Activated gamma-delta T cell treated with Interleukin-2 at 50 U/mL for 16 hours (primary cell): ENCODE measurements at places on chromosomes 3 and 15.

- no peak for DNase-seq
Observed at GRCh38 chr3:193124861-193125260, 116.2 kb upstream of the PLAAT1 start.

DNA sequence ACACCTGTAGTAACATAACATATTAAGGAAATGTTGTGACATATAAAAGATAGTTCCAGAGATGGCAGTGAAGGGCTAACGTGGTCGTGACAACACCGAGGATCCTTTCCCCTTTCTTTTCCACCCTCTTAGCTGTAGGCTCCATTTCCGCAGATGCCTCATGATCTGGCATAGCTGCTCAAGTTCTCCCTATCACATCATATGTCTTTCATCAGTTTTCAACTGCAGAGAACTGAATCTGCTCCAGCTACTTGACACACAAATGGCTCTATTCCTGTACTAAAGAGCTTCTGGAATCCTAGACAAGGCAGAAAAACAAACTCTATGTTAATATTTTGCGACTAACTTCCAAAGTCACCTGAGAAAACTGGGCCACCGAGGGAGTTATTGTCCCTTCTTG is 275.0 kb upstream of the SLCO3A1 start:
- DNase-seq: no peak

DNA sequence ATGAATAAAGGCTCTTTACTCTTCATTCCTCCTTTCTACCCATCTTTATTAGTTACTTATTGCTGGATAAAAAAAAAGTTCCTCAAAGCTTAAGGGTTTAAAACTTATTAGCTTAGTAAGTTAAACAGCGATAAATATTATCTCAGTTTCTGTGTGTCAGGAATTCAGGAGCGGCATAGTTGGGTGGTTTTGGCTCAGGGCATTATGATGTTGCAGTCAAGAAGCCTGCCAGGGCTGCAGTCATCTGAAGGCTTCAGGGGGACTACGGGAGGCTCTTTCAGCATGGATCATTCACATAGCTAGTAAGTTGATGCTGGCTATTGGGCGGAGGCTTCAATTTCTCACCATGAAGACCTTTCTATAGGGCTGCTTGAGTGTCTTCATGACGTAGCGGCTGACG is 1.9 kb upstream of the DLG1 start:
- DNase-seq: no peak

DNA sequence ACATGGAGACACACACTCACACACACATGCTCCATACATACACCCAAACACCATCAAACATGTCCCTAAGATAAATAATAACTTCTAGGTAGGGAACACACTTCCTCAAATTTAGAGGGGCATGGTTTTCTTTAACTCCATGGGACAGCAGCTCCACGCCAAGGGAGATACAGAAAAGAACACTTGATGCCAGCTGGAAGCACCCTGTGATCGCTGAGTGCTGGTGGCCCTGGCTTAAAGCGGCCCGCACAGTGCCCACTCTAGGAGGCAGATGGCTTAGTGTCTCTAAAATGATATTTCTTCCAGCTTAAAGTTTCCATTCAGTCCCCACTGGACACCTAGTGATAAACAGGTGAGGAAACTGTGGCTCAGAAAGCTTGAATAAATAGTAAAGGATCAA is 232.9 kb downstream of the UACA start:
- no peak for DNase-seq

GRCh38 chr15:70783041-70783440 is 19.7 kb upstream of the UACA start:
- no peak for DNase-seq

- DNase-seq: no peak
Observed at GRCh38 chr15:86647810-86648440, 568.3 kb downstream of the AGBL1 start.

DNA sequence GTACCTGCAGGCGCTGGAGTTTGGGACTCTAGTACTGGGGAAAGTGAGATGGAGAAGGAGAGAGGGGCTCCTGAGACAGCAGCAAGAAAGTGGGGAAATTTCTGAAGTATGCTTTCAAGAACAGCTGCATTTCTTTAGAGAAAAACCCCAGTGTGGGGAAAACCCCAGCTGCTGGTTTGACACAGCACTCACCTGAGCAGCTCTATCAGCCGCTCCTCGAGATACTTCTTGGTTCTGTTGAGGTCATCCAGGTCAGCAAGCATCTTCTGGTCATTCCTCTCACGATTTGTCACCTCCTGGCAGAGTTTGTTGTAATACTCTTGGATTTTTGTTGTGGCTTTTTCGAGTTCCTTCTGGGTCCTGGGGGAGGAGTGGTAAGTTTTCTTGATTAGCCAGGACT is 18.8 kb downstream of the CXCR6 start:
- DNase-seq: no peak

GRCh38 chr3:129616713-129617112 is 10.2 kb upstream of the PLXND1 start:
- DNase-seq: no peak

- no peak for DNase-seq
Observed at GRCh38 chr3:12871404-12871983, 30.1 kb upstream of the RPL32 start.

- DNase-seq: no peak
Observed at GRCh38 chr3:142152384-142152783, 3.0 kb upstream of the TFDP2 start.

- DNase-seq: no peak
Observed at GRCh38 chr3:154013736-154014135, 107.5 kb upstream of the ARHGEF26 start.

- no peak for DNase-seq
Observed at GRCh38 chr15:65095011-65095746, 18.6 kb downstream of the KBTBD13 start.

GRCh38 chr3:35772381-35773015 is 133.2 kb downstream of the ARPP21 start:
- DNase-seq: no peak

DNA sequence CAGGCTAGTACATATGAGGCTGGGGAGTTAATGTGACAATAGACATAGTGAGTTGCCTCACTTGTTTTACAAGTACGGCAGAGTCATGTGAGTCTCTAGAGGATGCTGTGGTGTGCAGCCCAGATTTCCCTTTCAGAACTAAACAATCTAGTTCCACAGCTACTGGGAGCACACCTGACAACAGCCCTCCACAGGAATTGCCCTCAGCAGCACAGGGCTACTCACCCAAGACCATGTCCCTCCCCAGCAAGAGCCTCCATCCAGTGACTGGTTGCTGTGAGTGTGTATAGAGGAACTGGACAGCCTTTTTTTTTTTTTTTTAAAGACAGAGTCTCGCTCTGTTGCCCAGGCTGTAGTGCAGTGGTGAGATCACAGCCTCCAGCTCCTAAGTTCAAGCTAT is 40.2 kb upstream of the UBE2E2 start:
- DNase-seq: no peak

DNA sequence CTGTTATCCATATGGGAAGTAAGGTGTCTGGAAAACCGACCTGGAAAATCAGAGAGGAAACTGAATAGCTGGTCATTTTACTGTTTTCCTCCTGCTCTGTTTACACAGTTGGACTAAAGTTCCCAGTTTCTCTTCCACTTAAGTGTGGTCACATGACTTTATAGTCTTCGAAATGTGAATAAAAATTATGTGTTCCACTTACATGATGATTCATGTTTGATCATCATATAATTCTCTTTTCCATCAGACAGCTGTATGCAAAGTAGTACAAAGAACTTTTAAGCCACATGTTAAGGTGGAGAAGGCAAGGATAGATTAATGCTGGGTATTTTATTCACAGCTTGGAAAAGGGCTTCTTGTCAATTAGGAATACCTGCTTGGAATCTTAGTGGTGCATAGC is 525.5 kb upstream of the BCHE start:
- DNase-seq: no peak

GRCh38 chr3:29099775-29100174 is 181.1 kb upstream of the RBMS3 start:
- no peak for DNase-seq
